Ecto neural progenitor cell (in vitro differentiated cells): ENCODE measurements at places on chromosomes 7 and 10.

GRCh38 chr10:14485986-14486385 is 155.3 kb upstream of the FRMD4A start:
- DNase-seq = no peak

- DNase-seq = no peak
Observed at GRCh38 chr7:22853674-22854157, 31.1 kb upstream of the TOMM7 start.

DNA sequence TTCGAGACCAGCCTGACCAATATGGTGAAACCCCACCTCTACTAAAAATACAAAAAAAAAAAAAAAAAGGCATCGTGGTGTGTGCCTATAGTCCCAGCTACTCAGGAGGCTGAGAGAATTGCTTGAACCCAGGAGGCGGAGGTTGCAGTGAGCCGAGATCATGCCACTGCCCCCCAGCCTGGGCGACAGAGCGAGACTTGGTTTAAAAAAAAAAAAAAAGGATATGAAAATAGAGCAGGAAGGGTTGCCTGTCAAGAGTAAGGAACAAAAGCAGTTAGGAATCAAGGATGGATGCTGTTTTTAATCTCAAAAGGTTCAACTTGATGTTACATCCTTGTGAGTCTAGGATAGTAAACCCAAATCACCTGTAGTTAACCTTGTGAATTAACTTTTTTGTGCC is 11.8 kb upstream of the ASCC1 start:
- DNase-seq = no peak

GRCh38 chr7:88185650-88186049 is 34.2 kb downstream of the SRI start:
- no peak for DNase-seq

DNA sequence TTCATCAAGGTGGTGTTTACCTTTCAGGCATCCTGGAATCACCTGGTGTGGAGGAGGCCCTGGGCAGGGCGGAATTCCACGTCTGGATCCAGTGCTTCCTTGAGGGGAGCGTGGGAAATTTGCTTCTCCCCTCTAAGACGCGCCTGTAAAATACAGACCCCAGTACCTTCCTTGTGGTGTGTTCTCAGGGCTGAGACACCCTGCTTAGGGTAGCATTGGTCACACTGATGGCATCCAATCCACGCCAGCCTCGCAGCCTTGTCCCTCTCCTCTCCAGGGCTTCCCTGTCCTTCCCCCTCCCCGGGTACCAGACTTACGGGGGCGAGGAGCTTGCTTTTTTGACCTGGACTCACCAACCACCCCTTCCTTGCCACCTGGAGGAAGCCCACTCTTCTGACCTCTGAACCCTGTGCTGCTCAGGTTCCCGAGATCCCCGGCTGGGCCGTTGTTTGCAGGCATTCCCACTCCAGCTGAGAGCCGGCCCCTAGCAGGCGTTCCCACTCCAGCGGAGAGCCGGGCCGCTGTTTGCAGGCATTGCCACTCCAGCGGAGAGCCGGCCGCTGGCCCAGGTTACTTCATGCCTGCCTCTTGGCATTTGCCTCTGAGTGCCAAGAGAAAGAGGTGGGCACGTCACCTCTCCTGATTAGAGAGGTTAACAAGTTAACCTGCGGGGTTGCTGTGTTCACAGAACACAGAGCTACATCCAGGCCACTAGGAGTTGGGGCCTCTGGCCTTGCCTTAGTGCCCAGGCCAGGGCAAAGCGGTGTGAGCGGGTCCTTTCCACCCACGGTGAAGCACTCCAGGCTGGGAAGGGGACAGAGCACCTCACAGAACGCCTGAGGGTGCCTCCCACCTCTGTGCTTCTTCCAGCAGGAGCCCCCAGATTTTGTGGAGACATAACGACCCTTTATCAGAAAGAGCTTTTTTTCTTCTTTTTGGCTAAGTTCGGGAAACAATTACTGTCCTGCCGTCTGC is 254.0 kb upstream of the PPP2R2D start:
- peak; percentile 48 for DNase-seq

DNA sequence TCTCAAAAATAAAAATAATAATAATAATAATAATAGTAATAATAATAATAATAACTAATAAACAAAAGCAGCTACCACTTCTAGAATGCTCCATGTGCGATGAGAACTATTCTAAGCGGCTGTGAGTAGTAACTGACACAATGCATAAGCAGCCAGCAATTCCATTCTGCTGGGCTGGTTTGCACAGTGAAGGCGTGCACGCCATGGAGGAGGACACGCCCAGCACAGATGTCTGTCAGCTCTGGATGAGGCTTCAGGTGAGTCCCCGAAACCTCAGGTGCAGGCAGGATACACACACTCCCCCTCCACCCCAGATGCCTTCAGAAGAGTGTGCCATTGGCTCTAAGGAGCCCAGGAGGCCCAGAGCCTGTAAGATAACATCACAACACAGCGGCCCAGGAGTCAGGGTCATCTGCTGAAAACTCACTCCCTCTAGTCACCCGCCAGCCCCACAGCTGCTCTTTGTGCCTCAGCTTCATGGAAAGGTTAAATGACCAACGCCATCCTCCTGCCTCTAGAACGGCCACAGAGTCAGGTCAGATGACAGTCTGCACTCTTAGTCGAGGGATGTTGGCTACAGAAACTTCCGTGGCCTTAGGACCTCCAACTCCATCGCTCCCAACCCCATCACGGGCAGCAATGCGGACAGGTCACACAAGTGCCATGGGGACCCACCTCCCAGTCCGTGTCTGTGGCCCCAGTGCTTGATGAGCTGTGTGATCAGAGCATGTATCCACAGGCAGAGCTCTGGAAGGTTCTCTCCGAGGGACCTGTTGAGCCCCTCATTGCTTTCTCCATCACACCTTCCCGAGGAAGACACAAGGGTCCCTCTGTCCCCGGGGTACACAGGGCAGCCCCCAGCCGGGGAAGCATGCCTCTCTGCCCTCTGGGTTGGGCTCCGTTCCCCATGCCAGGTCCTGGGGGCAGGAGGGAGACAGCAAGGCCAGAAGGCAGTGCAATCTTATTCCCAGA is 103.9 kb downstream of the CTBP2 start:
- DNase-seq = no peak

GRCh38 chr10:59279991-59280505 is 82.3 kb downstream of the FAM13C start:
- no peak for DNase-seq

- DNase-seq = no peak
Observed at GRCh38 chr7:157904211-157904865, 567.5 kb downstream of the DNAJB6 start.

GRCh38 chr10:102785818-102786217 is 42.1 kb downstream of the WBP1L start:
- DNase-seq = no peak

- no peak for DNase-seq
Observed at GRCh38 chr10:115355162-115355760, 262.1 kb downstream of the ATRNL1 start.

DNA sequence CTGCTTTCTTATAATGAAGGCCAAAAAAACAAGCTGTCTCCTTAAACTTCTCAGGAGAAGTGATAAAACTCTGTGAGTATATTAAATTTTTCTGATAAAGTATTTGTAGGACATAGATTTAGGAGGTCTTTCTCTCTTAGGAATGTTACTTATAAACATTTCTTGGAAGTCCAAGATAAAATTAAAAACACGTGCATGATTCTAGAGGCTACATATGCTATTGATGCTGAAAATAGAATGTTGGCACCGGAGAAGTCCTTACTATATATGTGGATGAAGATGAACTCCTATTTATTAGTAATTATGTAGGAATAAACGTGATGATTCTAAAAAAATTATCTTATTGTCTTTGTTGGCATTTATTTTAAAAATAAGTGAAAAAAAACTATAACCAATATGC is 241.3 kb upstream of the LRRTM3 start:
- no peak for DNase-seq

GRCh38 chr10:126158133-126158892 is 230.0 kb downstream of the ADAM12 start:
- no peak for DNase-seq

- no peak for DNase-seq
Observed at GRCh38 chr10:108014902-108015177, 850.3 kb upstream of the SORCS1 start.

DNA sequence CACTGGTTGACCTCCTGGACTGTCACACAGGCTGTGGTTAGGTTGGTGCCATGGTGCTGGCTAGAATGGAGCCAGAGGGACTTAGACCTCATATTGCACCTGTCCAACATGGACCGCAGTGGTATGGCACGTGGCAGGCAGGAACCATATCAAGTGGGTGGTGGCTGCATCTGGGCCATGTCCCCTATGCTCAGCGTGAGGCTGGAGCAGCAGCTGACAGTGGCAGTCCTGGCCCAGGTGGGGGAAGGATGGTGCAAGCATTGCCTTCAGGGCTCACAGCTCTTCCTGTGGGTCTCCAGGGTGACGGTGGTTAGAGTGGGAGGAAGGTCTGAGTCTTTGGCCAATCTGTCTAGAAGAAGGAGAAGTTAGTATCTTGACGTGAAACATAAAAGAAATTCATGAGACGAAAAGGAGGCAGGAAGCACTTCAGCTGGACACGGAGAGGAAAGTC is 54.5 kb upstream of the PFKFB3 start:
- no peak for DNase-seq

DNA sequence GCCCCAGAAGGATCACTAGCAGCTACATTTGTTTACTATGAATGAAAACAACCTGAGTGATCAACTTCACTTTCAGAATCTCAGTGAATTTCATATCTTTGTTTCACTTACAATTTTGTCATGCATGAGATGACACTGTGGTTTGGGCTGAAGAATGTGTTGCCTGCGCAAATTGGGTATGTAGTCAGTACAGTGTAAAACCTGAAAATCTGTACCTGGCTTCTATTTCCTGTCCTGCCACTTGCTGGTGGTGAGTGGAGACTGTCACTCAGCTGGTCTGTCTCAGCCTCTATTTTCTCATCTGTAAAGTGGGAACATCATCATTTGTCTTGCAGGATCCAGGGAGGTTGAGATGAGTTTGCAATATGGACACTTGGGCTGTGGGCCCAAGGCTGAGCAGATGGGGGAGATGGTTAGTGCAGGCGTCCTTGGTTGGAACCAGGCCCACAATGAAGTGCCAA is 118.0 kb downstream of the WDFY4 start:
- no peak for DNase-seq
